Stromal cell of bone marrow (primary cell): ENCODE measurements at places on chromosomes 3 and 15.
A peak's percentile ranks its signal among the peaks of the same experiment; 100 is the strongest.

DNA sequence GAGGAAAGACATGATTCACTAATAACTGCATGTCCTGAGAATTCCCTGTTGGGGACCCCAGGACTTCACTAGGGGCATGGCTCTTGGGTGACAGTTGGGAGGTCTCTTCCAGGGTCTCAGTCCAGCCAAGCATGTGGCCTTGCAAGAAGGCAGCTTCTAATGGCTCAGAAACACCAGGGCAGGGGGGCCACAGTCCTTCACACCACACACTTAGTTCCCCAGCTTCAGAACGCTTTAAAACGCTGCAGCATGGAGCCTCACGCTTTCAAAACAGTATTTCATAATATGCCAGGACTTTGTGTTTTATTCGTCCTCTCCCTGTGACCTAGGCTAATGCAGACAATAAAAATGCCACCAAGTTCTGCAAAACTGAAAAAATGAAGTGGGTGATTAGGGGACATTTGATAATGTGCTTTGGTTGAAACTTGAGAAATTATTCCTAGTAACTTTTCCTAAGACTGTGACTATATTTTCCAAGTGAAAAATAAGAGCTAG is 48.4 kb upstream of the LIMD1 start:
- DNase-seq = no peak

GRCh38 chr3:34213478-34213877 is 415.0 kb downstream of the PDCD6IP start:
- no peak for DNase-seq

GRCh38 chr15:75725006-75725718 is 12.5 kb upstream of the CSPG4 start:
- DNase-seq = no peak

GRCh38 chr3:121998611-121999473 is 23.2 kb downstream of the ILDR1 start:
- DNase-seq = no peak

DNA sequence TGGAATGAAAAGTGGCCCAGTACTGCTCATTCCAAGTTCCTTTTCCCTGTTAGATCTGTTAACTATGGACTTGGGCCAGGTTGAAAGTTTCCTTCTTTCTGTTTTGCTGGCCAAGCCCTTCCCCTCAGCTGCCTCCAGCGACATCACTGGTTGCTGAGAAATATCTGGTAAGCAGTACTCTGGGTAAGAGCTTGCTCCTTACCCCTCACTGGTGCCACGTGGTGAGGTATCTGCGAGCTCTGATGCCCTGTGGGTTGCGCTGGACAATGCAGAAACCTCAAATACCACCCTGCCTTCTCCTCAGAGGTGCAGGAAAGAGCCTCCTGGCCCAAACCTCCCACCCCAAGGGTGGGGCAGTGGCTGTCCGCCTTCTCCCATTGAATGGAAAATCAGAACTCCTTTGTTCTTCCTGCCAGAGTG is 42.9 kb upstream of the APH1B start:
- DNase-seq = peak; percentile 60

GRCh38 chr3:37625051-37625450 is 236.6 kb upstream of the CTDSPL start:
- DNase-seq = no peak

DNA sequence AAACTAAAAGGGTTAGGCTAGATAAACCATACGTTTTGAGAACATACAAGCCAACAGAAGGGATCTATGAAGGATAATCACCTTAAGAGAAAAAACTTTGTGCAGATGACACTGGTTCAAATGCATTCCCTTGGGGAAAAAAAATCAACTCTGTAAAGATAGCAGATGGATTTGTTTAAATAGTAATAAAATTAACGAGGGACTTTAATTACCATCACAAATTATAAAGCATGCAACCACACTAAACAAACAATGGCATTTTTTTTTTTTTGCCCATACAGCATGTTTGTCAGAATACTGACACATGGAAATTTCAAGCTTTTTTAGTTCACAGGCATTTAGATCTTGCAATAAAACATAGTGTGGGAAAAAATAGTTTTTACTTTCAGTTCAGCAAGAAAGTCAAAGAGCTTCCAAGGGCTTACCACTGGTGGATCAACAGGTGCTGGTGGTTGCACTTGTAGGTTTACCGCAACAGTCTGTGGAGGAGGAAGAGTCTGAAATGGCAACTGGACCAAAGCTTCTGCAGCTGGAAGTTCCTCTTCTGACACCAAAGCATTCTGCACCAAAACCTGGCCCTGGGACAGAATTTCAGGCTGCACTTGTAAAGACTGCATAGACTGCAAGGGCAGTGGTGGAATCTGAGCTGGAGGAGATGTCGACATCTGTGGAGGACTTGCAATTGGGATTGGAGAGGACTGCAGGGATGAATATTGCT is 53.1 kb downstream of the PHC3 start:
- no peak for DNase-seq

- peak; percentile 94 for DNase-seq
These were observed 6.5 kb upstream of the TM4SF18 start for GRCh38 chr3:149339931-149340309.

DNA sequence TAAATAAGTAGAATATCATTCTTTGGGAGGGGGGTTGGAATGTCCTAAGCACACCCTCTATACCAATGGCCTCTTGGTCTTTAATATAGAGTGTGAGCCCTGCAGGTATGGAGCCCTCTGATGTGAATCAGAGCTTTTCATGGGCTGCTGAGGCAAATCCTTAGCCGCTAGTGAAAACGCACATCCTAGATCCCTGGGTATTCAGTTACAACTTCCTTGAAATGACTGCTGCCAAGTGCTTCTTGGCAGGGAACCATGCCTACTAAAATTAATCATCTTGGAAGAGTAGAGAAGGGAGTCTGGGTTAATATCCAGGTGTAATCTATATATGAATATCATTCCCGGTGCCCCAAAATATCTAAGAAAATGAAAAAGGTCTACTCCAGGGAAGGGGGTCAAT is 109.1 kb downstream of the POLQ start:
- peak; percentile 12 for DNase-seq

GRCh38 chr15:97684249-97684648 is 276.3 kb upstream of the ARRDC4 start:
- DNase-seq = no peak

DNA sequence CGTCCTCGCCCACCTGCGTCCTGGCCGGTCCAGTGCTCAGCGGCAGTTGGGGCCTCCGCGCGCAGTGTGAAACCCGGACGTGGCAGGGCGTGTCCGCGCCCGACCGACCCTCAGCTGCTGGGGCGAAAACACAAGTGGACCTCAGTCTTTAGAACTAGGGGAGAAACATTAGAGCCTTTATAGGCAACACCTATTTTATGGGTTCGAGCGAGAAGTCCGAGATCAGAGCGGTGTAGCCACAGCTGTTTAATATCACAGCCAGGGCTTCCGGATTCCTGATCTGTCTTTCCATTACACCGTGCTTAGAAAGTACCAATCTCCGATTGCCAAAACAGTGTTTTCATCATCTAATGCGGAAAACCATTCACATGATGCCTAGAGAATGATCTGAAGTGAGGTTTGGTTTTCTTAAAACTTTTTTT is 506 bp downstream of the RAD51 start:
- no peak for DNase-seq

GRCh38 chr3:143998266-143998665 is 26.6 kb downstream of the DIPK2A start:
- DNase-seq = no peak

DNA sequence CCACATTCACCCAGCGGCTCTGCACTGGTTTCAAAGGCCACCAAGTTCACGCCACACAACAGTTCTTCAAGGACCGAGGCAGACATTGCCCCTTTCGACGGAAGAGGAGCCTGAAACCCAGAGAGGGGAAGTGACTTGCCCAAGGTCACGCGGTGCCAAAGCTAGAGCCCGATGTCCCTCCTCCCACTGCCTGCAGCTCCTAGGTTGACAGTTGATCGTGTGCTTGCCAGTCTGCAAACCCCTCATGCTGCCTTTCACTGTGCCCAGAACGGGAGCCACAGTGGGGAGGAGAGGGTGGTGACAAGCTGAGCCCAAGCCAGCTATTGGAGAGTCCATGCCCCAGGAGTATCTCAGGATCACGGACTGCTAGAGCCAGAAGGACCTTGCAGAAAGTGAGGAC is 230.9 kb downstream of the XXYLT1 start:
- no peak for DNase-seq

DNA sequence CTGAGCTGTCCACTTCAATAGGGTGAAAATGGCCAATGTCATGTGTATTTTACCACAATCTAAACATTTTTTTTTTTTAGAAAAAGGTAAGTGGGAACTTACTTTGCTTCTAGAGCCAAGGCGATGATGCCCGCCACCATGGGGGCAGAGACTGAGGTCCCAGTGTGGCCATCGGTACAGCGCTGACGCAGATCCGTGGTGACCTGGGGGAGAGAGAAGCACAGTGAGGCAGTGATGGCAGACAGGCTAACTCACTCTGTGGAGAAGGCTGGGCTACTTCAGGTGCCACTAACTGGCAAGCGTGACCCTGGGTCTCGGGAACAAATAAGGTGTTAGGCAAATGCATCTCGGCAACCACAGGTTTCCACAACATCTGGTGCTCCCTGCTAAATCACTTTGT is 94.3 kb upstream of the SNRPA1 start:
- no peak for DNase-seq

GRCh38 chr3:197447057-197447456 is 108.7 kb downstream of the BDH1 start:
- no peak for DNase-seq

DNA sequence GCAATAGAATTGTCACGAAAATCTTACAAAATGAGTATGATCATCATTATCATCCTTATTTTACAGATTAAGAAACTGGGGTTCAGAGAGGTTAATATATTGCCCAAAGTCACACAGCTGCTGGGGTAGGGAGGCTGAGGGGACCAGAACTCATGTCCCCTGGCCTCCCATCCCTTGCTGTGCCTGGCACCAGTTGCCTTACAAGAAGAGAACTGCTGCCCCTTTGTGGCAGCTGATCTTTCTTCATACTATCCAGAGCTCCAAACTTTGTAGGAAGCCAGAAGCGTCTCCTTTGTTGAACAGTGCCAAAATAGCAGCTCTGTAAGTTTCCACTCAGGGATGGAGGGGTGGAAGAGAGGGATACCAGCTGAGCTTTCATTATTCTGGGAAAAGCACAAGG is 236.8 kb upstream of the TBC1D5 start:
- DNase-seq = peak; percentile 6

- DNase-seq = no peak
These were observed 189.7 kb downstream of the OPA1 start for GRCh38 chr3:193782747-193783146.

DNA sequence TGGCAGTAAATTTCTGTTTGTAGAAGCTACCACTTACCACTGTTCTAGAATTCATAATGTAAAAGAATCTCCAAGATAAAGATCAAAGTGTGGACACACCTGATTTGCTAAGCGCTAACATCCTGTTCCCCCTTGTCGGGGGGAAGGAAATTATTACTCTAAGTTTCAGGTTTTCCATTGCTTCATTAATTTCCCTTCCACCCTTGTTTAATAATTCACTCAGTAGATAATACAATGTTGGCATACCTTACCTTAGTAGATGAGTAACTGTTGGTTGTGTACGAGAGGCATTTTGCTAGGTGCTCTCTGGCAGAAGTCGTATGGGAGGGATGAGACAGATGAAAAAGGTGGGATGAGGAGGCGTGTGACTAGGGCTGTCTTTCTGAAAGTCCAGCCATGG is 641.2 kb upstream of the ARRDC4 start:
- no peak for DNase-seq

GRCh38 chr15:28915935-28916334 is 30.2 kb downstream of the APBA2 start:
- no peak for DNase-seq

GRCh38 chr3:125645616-125646015 is 50.3 kb upstream of the OSBPL11 start:
- DNase-seq = no peak

- no peak for DNase-seq
These were observed 24.8 kb downstream of the PSTPIP1 start for GRCh38 chr15:77019521-77020331.

- DNase-seq = no peak
These were observed 377.0 kb downstream of the PLCL2 start for GRCh38 chr3:17261627-17262369.

GRCh38 chr15:66798426-66799061 is 96.5 kb downstream of the SMAD6 start:
- no peak for DNase-seq
